ENCODE measurements at places on chromosomes 5 and 9.

GRCh38 chr5:73030531-73030930 lies 74.7 kb downstream of the FCHO2 start:
- peak; percentile 74 for DNase-seq

- DNase-seq = no peak
These were observed 310.4 kb upstream of the TRPC7 start for GRCh38 chr5:136675769-136676168.

GRCh38 chr5:154138701-154139100 lies 51.8 kb upstream of the GALNT10 start:
- DNase-seq = no peak

GRCh38 chr9:133683586-133684120 lies 47.5 kb downstream of the DBH start:
- no peak for DNase-seq

DNA sequence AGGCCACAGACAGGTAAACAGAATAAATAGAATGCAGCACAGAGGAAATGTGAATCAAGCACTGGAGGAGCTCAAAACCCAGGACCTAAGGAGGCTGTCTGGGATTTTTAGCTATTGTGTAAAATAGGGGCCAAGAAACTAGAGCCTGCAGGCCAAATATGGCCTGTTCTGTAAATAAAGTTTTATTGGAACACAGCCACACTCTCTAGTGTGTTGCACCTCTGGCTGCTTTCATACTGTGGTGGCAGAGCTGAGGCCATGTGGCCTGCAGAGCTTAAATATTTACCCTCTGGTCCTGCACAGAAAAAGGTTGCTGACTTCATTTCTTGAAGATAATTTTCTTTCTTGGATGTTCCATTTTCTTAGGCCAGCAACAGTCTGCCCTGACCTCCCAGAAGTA lies 136.4 kb downstream of the WDR41 start:
- no peak for DNase-seq

- DNase-seq = peak; percentile 35
These were observed 94.1 kb downstream of the JMY start for GRCh38 chr5:79330071-79330470.

DNA sequence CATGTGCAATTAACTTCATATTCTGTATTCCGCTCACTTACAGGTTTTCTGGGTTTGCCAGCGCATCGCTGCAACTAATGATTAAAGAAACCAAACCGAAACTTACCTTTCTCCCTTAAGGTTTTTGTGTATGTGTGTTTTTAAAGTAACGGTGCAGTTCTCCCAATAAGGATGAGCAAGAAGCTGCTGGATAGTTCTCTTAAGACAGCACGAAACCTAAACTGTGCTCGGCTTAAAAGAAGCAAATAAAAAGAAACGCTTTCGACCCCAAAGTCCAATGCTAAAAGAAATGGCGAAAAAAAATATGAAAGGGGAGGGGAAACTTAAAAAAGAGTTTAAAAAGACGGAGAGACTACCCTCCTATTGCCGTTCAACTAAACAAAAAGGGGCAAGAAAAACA lies 340 bp downstream of the ELAVL2 start:
- no peak for DNase-seq

- DNase-seq = no peak
These were observed 86.8 kb downstream of the MELK start for GRCh38 chr9:36659500-36659899.

DNA sequence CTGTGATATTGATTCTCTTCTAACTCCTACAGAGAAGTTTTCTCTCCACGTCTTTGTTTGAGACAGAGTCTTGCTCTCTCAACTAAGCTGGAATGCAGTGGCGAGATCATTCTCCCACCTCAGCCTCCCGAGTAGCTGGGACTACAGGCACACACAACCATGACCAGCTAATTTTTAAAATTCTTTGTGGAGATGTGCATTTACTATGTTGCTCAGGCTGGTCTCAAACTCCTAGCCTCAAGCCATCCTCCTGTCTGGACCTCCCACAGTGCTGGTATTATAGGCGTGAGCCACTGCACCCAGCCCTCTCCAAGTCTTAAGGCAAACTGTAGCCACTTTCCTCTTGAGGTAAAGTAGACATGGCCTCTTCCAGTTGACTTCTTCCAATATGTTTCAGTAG lies 72.2 kb downstream of the SNX18 start:
- peak; percentile 93 for DNase-seq

GRCh38 chr9:99134893-99135341 lies 30.0 kb downstream of the TGFBR1 start:
- no peak for DNase-seq

GRCh38 chr9:120926397-120926928 lies at the start of gene TRAF1:
Gene TRAF1, minus strand, starts transcription at chr9:120926796. Its CDS starts 721 bp downstream, at chr9:120926075.
- no peak for DNase-seq

GRCh38 chr9:4144869-4145268 lies 155.0 kb downstream of the GLIS3 start:
- DNase-seq = no peak

- peak; percentile 68 for DNase-seq
These were observed 60.6 kb downstream of the PCDH1 start for GRCh38 chr5:141817631-141818030.

- DNase-seq = no peak
These were observed 254.8 kb upstream of the PPP1R2B start for GRCh38 chr5:156595132-156595787.

DNA sequence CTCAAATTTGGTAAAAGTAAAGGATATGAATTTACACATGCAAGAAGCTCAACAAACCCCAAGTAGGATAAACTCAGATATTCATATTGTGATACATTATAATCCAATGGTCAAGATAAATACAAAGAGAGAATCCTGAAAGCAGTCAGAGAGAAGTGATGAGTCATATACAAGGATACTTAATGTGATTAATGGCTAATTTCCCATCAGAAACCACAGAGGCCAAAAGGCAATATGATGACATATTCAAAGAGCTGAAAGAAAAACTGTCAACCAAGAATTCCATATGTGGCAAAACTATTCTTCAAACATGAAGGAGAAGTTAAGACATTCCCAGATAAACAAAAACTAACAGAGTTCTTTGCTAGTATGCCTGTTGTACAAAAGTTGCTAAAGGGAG lies 19.5 kb upstream of the IRF1 start:
- no peak for DNase-seq

DNA sequence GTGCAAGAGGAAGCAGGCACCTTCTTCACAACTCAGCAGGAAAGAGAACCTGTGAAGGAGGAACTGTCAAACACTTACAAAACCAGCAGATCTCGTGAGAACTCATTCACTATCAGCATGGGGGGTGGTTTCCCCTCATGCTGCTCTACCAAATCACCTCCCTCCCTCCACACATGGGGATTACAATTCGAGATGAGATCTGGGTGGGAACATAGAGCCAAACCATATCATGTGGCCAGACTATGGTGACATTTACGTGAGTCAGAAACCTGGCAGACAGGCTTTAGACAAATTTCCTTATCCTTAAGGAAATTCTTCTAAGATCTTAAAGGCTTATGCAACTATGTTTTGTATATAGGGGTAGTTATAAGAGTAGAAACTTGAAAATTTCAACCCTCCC lies 8.7 kb upstream of the AOPEP start:
- peak; percentile 93 for DNase-seq

DNA sequence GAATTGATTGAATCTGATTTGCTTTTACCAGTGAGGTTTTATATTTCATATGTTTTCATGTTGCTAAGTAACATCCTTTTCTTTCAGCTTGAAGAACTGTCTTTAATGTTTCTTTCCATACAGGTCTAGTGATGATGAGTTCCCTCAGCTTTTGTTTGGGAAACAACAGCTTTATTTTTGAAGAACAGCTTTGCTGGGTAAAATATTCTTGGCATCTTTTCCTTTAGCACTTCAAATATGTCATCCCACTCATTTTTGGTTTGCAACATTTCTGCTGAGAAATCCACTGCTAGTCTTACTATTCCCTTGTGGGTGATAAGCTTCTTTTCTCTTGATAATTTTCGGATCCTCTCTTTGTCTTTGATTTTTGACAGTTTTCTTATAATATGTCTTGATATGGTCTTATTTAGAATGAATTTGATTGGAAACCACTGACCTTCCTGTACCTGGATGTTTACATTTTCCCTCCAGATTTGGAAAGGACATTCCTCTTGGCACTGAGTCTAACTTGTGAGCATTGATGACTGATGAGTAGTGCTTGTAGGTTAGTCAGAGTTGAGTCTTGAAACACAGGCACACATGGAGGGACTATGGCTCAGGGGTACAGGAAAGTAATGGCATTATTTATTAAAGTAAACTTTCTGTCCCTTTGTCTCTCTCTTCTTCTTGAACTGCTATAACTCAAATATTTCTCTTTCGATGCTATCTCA lies 220.3 kb downstream of the SPATA31D1 start:
- no peak for DNase-seq

- no peak for DNase-seq
These were observed 49.5 kb upstream of the TGFBR1 start for GRCh38 chr9:99055384-99055783.

DNA sequence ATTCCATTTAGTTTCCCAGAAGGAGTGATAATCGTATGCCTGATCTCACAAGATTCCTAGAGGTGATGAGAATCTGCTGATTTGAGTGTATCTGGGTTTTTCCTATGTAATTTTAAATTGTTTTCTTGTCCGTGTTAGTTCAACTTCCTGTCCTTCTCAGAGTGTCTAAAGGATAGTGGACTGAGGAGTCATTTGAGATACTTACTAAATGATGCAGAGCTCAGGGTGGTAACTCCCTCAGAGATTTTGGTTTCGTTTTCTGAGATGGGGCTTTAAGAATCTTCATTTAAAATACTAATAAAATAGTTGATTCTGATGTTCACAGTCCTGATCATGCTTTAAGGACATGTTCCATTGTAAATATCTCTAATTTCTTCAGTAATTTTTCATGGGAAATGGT lies 30.3 kb downstream of the MELK start:
- no peak for DNase-seq

DNA sequence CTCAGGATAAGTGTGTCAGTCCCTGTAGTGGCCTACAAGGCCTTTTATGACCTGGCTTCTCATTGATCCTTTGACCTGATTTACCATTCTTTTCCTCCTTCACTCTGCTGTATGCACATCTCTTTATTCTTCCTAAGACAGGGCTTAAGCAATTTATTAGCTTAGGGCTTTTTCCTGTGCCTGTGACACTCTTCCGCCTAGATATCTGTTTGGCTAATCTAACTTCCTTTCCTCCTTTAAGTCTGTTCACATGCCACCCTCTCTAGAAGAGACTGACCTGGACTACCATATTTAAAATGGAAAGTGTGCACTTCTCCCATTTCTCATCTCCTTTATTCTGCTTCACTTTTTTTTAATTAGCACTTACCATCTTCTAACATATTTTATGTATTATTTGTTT lies 29.1 kb downstream of the FOCAD start:
- DNase-seq = no peak

GRCh38 chr5:108753331-108753730 lies 5.6 kb downstream of the FER start:
- no peak for DNase-seq
